ENCODE measurements at places on chromosomes 2 and 18.
A peak's percentile ranks its signal among the peaks of the same experiment; 100 is the strongest.

- DNase-seq = no peak
Observed at GRCh38 chr18:76522122-76522503, 27.1 kb upstream of the ZNF516 start.

GRCh38 chr2:231708773-231709635 is 679 bp downstream of the PTMA start:
- peak; percentile 63 for DNase-seq

GRCh38 chr2:220432645-220433044 is 805.2 kb downstream of the SLC4A3 start:
- DNase-seq = no peak

DNA sequence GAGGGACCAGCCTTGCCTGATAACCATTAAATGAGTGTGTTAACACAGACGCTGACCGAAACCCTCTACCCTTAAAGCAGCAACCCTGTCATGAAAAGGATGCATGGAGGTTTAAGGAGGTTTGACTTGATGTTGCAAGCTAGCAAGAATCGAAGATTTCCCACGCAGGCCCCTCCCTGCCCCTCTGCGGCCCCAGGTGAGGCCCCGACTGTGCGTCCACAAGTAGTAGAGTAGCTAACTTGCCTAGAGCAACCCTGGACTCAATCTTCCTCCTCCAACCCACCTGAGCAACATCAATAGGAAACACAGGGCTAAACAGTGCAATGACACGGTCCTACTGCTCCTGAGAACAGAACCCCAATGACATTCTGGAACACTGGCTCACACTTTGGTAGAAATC is 150.1 kb downstream of the COL4A4 start:
- no peak for DNase-seq

DNA sequence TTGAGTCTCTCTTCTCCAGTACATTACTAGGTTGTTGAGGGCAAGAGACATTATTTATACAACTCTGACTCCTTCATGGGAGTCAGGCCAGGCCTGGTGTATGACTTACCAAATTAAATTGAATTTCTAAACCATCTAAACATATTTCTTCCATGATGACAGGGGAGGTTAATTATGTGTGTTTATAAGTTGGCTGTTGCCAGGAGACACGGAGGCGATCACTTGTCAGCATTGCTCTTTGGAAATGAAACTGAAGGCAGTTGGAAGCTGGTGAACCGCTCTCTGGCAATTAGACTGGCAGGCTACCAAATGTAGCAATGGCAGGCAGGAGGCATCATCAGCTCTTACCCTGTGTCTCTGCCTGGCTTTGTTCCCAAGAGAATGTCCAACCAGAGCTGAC is 241.4 kb downstream of the KCNS3 start:
- no peak for DNase-seq

DNA sequence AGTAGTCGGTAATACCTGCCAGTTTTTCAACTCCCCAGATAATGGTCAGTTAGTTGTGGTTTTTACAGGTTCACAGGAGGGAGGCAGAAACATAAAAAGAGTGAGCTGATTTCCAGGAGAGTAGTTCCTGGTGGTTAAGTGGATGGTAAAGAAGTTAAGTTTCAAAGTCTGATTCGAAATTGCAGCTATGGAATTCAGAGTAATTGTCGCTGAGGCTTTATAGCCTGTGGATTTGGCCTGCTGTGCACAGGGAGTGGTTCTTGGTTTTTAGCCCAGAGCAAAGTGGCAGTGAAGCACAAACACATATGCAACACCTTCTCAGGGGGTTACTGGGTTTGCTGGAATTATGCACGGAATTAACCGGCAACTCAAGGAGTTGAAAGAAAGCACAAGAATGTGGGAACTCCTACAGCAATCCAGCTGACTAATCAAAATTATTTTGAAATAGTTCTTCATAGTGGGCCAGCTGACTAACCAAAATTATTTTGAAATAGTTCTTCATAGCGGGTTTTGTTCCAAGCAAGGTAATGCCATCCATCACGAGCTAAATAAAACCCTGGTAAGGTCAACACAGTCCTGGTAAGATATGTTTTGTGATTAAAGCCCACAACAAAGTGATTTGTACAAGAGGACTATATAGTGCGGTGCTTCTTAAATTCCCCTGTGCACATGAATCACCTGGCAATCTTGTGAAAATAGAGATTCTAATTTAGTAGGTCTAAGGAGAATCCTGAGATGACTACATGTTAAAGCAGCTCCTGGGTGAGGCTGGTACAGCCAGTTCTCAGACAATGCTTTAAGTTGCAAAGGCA is 94.4 kb downstream of the SGPP2 start:
- no peak for DNase-seq

DNA sequence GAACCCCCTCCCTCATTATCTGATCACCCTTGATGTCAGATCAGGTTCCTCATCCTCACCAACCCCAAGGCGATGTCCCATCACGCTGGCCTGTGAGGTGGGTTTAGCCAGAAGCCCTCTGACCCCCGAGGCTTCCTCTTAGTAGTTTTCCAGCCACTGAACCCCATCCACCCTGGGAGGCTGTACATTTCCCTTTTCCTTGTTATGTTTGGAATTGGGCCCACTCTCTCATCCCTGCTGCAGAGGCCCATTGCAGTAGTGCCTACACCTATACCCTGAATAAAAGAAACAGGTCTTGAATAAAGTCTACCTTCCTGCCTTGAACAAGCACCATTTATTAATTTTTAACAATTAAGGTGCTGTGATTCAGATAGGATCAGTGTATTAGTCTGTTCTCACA is 80.1 kb downstream of the NCAPH start:
- DNase-seq = no peak

GRCh38 chr2:163347982-163348856 is 387.6 kb downstream of the FIGN start:
- no peak for DNase-seq

GRCh38 chr18:22186484-22186971 is 17.1 kb downstream of the GATA6 start:
- no peak for DNase-seq

GRCh38 chr2:189109921-189110397 is 69.6 kb downstream of the COL5A2 start:
- no peak for DNase-seq

GRCh38 chr2:167787021-167787420 is 460.4 kb downstream of the STK39 start:
- DNase-seq = no peak

- DNase-seq = no peak
Observed at GRCh38 chr2:29573612-29574011, 347.8 kb downstream of the ALK start.

DNA sequence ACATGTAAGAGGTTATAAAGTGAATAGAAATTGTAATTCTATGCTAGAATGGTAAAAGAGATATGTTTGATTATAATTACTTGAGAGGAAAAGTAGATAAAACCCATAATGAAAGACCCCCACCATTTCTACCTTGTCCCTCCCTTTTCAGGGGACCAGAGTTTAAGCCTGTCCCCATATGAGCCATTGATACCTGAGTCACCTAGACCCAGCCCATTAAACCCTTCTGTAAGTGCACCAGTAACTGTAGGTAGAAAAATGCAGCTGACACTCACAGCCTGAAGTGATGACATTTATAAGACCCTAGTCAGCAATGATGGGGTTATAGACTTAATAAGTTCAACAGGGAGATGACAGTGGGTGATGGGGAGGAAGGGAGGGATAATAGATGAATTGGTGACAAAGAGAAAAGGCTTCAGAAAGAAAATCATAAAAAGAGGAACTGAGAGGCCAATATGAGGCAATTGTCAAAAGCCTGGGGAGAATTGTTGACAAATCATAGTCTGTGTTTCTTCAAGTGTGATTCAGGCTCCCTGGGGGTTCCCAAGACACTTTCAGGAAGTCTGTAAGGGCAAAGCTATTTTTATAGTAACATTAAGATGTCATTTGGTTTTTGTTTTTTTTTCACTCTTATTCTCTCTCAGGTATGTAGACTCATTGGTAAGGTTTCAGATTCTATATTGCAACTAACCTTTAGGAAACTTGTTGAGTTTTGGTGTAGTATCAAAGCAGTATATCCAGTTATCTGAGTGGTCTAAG is 544.2 kb downstream of the SATB2 start:
- DNase-seq = no peak

DNA sequence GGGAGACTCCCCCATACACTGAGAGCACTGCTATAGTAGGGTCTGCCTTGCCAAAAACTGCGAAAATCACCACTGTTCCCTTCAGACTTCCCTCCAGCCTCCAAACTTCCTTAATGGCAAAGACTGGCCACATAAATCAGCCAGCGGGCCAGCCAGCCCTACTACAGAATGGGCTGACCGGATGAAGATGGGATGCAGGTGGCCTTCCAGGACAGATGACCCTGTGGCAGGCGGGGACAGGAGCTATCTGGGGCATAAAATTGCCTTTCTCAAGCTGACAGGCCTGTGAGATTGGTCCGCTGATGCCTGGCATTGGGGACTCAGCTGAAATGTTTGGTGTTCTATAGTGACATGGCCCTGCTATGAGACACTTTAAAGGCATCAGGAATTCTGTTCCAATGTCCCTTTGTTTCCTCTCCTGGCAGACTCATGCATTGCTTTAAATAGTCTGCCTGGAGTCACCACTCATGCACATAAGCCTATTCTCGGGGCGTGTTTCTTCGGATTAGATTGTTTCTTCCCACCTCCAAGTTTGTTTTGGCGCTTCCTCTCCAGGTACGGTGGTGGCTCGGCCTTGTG is 135.9 kb downstream of the ALPK2 start:
- DNase-seq = no peak

- DNase-seq = no peak
Observed at GRCh38 chr2:36407413-36407812, 51.8 kb downstream of the CRIM1 start.

GRCh38 chr18:904218-905090 is at the start of gene ADCYAP1:
Gene ADCYAP1 (plus strand): TSS chr18:904871. CDS start chr18:905387, 516 bp downstream.
- no peak for DNase-seq

DNA sequence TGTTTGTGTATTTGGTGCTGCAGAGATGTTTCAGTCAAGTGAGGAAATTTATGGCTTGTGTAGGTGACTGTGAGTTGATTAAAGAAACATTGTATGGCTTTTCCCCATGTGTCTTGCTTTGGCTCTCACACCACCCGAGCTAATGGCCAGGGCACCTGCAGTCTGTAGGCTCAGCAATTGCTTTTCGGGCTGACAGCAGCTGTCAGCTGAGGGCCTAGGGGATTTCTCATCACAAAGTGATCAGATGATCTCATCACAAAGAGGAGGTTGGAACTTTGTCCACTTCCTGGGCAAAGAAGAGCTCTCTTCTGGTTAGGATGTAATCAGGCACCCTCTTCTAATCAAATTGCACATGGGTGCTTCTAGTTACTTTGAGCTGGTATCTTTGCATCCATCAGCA is 632.2 kb downstream of the SLC4A3 start:
- no peak for DNase-seq

DNA sequence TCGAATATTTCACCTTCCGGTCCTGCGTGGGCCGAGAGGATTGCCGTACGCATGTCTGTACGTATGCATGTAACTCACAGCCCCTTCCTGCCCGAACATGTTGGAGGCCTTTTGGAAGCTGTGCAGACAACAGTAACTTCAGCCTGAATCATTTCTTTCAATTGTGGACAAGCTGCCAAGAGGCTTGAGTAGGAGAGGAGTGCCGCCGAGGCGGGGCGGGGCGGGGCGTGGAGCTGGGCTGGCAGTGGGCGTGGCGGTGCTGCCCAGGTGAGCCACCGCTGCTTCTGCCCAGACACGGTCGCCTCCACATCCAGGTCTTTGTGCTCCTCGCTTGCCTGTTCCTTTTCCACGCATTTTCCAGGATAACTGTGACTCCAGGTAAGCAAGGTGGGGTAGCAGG is at the start of gene SERPINB5:
Gene SERPINB5 (plus strand): TSS at position 291 of the 400 bp plus-strand sequence. CDS start 7,471 bp downstream, outside the sequence.
- no peak for DNase-seq

DNA sequence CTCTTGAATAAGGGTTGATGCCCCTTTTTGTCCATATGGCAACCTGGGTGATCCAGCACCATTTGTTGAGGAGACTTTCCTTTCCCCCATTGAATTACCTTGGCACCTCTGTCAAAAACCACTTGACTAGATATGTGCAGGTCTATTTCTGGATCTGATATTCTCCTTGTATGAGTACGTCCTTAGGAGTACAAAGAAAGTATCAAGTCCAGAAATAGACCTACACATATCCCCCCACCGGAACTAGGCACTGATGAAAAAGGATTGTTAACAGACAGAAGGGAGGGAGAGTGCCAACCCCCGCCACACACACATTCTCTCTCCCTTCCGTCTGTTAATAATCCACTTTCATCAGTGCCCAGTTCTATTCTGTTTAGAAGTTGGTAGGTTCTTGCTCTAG is 225.0 kb downstream of the TMEM163 start:
- no peak for DNase-seq

DNA sequence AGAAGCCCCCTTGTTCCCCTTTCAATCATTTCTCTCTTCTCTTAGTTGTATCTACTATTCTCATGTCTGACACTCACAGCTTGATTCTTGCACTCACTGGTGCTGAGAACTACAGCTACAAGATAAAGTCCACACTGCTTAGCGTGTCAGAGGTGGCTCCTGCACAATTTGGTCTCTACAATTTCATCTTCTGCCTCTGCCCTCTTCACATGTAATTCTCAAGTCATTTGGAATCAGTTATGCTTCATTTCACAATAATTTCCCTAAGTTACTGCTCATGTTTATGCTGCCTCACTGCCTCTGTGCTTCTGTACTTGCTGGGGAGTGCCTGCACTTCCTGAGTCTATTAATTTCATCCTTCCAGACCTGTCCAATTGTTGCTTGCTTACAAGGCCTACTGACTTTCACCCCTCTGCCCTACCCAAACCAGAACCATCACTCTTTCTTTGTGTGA is 11.6 kb upstream of the NAB1 start:
- no peak for DNase-seq

GRCh38 chr2:233487748-233488345 is 78.7 kb downstream of the USP40 start:
- no peak for DNase-seq

GRCh38 chr18:63271148-63271547 is 48.4 kb downstream of the BCL2 start:
- no peak for DNase-seq

- no peak for DNase-seq
Observed at GRCh38 chr2:169082995-169083394, 13.6 kb downstream of the DHRS9 start.

- DNase-seq = no peak
Observed at GRCh38 chr18:58886864-58887612, 22.4 kb downstream of the ZNF532 start.

DNA sequence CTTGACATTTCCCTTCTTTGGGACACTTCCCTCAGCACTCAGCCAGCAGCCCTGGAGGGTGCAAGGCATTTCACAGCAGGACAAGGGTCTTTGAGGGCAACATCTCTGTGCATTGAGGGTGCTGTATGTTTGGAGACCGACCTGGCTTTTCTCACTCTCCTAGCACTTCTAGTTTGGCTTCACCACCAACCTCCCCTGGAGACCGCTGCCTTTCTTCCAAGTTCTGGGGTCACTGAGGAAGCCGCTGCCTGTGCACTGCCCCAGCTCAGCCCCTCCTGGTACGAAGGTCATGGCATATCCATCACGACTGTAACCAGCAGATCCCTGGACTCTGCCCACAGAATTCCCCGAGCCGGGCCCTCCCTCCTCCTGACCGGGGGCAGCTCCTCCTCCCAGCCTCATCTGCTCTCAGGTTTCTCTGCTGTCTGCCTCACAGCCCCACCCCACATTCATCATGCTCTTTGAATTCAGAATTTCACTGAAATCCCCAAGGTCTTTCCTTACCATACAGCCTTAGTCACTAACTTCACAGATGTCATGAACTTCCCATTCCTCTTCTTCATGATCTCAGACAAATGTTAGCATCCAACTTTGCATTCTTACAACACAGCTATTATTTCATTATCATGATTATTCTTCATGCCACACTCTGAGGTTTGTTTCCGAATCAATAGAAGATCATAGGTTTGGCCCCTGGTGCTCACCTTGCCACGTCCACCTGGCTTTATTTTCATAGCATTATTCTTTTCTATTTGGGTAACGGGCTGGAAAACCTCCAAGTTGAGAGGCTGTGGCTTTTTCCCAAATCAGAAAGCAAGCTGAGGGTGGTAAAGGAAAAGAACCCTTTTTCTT is 113.0 kb upstream of the COPS8 start:
- DNase-seq = no peak

Data from stimulated activated CD4-positive, alpha-beta T cell treated with anti-CD3 and anti-CD28 coated beads, Interleukin-4, amount 100 ng/mL, for 1 hour (primary cell).